ENCODE measurements at places on chromosomes 3 and 15.

DNA sequence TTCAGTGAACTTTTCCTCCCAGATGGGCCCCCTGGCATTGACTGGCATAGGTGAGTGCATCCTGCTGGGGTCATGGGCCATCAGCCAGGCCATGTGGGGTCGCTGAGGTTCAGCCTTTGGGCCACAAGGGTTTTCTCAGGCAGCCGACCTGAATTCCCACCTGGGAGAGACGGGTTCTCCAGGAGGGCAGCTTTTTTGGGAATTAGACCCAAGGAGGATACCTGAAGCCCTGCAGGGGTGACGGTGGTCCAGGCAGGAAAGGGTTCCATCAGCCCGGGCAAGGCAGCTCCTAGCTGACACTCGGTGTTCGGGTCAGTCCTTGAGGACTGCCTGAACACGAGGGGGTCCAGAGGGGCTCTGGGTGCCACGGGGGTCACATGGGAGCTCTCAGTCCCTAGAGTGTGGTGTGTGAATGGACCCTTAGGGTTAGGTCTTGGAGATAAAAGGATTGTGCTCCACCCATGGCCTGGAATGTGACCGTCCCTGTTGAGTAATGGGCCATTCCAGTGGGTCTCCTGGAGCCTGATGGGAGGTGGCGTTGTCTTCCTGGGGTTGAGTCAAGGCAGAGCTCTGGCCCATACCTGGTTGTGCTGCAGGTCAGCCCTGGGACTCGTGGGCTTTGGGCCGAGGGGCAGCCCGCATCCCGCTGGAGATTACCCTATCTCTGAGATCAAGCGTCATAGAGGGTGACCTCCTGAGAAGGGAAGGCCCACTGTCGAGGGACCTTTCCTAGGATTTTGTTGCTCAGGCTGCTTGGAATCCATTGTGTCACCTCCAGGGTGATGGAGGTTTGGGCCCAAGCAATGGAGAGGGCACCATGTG is 192.8 kb downstream of the UBE3A start:
- no peak for DNase-seq

DNA sequence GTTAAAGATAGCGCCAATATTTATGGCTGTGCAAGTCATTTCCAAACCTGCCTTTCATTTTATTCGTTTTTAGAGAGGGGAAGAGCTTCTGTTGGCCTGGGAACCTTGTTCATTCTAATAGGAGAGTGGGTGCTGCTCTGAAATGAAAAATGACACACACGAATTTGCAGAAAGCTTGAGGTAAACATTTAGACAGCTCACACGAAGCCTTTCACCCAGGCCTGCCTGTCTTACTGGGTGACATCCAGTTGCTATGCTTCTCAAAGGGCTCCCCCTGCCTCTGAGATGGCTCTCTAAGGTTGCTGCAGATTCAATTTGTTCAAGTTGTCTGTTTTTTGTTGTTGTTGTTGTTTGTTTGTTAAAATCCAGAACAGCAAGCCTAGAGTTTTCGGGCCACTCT is 18.2 kb downstream of the PEX5L start:
- no peak for DNase-seq

- DNase-seq = no peak
Measured at GRCh38 chr3:114929971-114930732, 216.9 kb downstream of the ZBTB20 start.

DNA sequence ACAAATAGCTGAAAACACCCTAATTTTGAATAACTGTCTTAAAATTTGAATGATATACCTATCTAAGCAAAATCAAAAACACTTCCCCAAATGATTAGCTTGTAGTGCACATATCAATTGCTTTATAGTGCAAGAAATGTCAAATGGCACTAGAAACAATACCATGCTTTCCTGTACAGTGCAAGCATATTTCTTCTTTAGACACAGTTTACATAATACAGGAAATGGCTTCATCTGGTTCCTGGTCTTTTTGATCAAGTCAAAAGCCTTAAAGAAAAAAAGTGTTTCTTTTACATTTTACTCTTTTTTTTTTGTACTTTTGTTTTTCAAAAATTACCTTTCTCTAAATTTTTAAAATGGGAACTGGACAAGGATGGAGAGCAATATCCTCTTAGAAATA is 352.1 kb downstream of the MECOM start:
- DNase-seq = no peak

Measured in DMS53 (cell line).